Osteoblast (primary cell): ENCODE measurements at places on chromosomes 2 and 18. TPM values are rescaled to one million over a fixed set of nuclear protein-coding genes. Genes with fewer than 3 reads are reported as not detected.

DNA sequence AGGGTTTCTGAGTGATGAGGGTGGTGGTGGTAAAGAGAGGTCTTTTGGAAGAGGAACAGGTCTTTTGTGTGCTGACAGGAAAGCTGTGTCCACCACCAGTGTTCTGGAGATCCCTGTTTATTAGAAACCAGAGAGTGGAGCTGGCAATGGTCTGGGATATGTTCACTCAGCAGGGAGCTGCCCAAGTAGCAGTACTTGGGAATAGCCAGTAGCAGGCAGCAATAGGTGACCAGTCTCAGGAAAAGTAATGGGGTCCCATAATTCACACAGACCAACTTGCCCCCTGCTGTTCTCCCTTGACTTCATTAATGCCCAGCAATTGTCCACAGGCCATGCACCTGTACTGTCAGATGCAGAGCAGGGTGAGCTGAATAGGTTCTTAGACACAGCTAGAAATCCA lies 1.8 kb downstream of the TSPYL6 start:
- DNase-seq = no peak

DNA sequence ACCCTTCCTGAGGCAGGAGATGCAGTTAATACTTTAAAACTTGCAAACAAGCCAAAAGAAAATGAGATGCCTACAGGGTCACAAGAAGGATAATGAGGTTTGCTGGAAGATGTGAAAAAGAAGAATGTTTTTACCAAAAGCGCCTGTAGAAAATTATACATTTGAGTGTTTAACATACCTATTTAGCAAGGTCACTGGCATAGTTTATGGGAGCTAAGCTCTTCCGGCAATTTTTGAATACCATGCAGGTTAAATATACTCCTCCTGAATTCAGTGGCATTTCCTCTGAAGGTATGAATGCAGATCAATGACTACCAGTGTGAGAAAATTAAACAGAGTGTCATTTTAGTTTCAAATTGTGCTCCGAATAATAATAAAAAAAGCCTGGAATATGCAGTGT lies 21.2 kb upstream of the MAP3K20 start:
- DNase-seq = no peak

- DNase-seq = no peak
Observed at GRCh38 chr2:230000118-230000841, 68.4 kb downstream of the SLC16A14 start.

The PCARE gene
- total RNA-seq = not detected in 2 replicates

DNA sequence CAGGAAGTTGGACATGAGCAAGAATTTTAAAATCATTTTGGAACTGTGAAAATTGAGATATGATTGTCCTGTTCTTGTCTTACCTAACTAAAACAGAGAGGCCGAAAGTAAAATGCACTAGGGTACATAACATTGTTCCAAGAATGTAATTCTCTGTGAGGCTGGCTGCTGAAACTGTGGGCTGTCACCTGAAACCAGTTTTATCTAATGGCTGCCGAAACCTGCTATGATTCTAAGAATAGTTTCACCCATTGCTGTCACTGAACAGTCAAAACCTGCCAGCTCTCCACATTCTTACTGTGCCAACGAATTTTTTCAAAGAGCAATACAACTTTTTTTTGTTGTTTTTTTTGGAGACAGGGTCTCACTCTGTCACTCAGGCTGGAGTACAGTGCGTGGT lies 119.3 kb upstream of the ZSWIM2 start:
- DNase-seq = no peak

- DNase-seq = peak; percentile 66
Observed at GRCh38 chr2:128384446-128384845, 65.8 kb upstream of the HS6ST1 start.

- DNase-seq = no peak
Observed at GRCh38 chr2:34447097-34447496, 848.0 kb upstream of the FAM98A start.

DNA sequence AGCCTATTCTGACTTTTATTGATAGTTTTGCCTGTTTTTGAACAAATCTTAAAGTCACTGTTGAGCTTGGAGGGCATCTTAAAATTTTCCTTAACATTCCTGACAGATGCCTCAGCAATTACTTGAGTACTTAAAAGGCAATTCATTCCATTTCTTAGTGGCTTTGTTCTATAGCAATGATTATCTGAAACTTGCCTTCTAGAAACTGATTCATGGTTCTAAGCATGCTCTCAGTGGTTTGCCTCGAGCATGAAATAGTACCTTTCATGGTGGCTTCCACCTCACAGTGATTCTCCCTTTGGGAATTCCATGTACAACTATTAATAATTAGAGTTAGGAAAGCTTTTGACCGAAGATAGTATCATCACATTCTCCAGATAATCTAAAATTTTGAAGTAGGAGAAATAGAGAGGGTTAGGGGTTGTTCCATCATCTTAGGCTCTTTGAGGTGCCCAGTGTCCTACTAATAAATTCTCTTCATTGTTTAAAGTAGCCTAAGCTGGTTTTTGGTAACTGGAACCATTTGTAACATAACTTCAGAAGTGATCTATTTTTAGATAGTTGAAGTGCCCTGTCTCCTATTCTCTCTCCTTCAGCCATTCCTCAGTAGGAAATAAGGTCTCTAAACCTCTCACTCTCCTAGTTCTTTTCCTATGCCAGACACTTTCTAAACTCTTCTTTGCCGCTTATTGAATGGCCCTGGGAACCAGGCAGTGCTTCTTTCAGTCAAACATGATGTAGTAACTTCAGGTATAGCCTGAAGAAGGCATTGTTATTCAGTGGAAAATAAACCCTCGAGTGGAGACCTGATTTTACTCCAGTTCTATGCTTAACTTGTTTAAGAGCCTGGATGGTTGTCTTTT lies 156.1 kb downstream of the HAUS1 start:
- no peak for DNase-seq

DNA sequence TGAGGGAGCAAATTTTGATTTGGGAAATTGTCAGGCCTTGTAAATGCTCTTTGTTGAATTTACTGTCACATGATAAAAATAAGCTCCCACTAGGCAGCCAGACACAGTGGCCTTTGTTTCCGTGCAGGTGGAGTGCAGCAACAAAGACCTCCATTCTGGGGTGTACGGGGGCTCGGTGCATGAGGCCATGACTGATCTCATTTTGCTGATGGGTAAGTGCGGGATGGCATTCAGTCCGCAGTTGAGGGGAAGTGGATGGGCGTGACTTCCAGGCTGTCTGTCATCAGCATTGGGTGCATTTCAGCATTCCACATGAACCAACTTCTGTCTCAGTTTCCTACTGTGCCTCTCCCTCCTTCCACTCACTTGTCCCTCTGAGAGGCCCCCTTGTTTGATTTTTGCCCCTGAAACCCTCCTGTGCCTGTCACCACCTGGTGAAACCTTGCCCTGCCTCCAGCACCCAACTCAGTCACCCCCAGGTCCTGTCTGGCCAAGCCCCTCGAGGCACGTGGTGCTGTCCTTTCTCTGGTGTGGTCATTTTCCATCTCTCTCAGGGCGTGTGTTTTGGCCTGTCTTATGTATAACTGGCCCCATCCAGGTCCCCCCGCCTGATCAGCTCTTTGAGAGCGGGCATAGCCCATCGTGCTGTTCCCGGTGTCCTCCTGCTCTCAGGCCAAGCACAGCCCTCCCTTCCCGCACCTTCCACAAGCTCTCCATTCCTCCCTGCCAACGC lies 16.3 kb downstream of the CNDP2 start:
- DNase-seq = no peak

- DNase-seq = peak; percentile 10
Observed at GRCh38 chr2:189350540-189351209, 90.6 kb upstream of the WDR75 start.

DNA sequence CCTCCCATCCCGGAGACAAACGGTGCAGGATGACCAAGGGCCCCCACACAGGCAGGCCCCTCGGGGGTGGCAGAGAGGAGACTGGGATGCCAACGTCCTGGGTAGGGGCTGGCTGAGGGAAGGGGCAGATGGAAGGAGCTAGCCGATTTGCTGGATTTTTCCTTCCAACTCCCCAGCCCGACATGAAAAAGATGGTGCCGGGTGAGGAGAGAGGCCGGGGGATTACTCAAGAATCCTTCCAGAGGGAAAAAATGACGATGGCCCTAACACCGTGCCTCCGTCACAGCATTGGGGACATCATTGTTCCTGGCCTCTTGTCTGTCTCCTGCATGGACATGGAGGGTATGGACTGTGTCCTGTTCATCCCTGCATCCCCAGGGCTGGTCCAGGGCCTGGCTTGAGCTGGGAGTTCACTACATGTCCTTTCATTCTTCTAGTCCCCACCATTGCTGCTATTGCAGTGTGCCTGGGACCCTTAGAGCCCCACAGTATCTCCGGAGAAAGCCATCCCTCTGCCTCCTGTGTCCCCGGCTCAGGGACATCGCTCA lies 217.7 kb downstream of the TNS1 start:
- no peak for DNase-seq

GRCh38 chr2:234382131-234382530 lies 114.8 kb downstream of the ARL4C start:
- no peak for DNase-seq

- peak; percentile 74 for DNase-seq
Observed at GRCh38 chr2:176729706-176730569, 460.7 kb downstream of the MTX2 start.

The VIT gene
- 27.7 and 31.1 TPM in 2 replicates for total RNA-seq

DNA sequence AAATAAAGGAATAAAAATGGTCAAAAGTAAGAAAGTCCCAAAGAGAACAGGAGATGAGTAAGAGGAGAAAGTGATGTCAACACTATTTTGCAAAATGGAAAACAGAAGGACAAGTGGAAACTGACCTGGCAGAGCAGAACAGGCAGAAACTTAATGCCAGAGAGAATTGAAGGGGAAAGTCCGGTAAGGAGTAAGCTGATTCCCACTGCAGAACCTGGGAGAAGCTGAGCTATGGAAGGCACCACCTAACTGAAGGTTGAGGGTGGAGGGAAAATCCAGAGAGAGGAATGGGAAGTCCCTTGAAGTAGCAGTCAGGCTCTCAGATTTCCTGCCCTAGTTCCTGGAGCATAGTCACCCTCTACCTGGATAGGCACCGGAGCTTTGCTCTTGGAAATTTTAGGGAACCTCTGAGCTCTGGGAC lies 59.8 kb downstream of the MOGAT1 start:
- no peak for DNase-seq

- no peak for DNase-seq
Observed at GRCh38 chr18:13217971-13218367, 591 bp upstream of the LDLRAD4 start.

The LYPD6B gene
- total RNA-seq = 2.5 and 2.9 TPM in 2 replicates

The AQP12A gene
- total RNA-seq = not detected in 2 replicates

DNA sequence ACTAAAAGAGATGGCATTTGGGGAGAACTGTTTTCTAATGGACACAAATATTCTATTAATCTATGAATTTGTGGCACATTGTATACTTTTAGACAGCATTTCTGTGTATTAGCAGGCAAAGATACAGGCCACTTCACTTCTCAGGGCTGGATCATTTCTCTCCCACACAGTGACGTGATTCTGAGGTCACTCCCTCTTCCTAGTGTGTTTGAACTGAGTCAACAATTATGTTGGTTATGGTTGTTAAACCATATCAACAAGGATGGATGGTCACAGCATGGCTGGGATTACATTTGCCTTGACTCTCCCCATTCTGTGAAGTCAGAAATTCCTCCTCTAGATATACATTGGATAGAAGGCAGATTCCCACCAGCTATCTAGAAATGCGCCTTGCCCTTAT lies 11.6 kb downstream of the NOSTRIN start:
- no peak for DNase-seq

DNA sequence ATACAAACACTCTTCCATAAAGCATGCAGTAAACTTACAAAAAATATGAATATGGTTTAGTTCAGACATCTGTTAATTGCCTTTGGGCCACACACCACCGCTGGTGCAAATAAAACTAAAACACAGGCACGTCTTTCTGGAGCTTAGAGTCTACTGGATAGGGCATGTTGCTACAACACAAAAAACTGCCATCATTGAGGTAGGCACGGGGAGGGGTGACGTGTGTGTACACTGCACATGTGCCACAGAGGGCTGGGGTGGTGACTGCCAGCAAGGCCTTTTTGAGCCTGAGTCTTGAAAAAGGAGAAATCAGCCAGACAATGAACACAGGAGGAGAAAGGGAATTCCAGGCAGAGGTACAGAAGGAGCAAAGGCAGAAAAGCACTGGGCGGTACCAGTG lies 5.1 kb downstream of the SERPINE2 start:
- no peak for DNase-seq

The KYNU gene
- total RNA-seq = 5.9 and 10.9 TPM in 2 replicates

GRCh38 chr2:119156105-119156890 lies 2.3 kb downstream of the C1QL2 start:
- DNase-seq = peak; percentile 83

The OSGEPL1 gene
- 7.2 and 9.4 TPM in 2 replicates for total RNA-seq
